ENCODE measurements at places on chromosomes 3 and 15.

DNA sequence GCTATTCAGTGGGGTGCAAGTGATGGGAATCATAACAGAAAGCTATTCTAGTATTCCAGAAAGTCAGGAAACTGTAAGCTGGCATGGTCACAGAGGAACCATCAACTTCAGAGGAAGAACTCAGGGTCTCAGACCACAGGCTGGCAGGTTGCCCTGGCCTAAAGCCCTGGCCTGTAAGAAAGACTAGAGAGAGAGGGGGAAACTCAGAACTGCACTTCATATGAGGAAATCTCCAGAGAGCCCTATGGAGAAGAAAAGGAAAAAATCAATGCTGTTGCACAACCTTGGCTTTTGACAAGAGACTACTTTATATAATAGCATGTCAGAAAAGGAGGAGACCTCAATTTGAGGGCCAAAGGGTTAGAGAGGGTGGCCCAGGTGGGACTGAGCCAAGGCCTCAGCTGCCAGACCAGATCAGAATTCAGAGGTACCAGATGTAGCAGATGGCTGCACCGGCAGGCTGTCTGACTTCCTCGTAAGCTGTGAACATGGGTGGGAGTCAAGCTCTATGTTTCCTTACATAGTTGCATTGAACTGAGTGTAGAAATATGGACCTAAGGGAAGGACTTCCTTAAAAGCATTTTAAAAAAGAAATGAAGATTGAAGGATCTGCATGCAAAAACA, 333.8 kb downstream of the PDCD6IP start:
- DNase-seq, result peak; percentile 27

DNA sequence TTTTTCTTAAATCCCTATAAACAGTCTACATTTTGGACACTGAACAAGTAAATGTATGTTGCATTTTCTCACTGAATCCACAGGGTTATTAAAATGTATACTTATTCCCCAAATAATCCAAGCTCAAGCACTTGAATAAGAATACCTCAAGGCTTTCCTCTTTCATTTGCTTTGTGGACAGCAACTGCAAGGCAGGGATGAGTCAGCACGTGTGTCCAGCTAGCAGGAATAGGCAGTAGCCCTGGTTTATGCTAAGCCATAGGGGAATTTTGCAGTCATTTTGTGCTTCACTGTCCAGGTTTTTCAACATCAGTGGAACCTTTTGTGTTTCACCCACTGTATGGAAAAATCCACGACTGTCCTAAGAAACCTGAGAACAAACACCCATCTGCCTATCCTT, 96.7 kb upstream of the KCNMB2 start:
- DNase-seq, result no peak

- DNase-seq, result no peak
Measured at GRCh38 chr3:150469031-150469930, 61.2 kb downstream of the TSC22D2 start.

- no peak for DNase-seq
Measured at GRCh38 chr3:178036451-178037144, 499.6 kb upstream of the KCNMB2 start.

DNA sequence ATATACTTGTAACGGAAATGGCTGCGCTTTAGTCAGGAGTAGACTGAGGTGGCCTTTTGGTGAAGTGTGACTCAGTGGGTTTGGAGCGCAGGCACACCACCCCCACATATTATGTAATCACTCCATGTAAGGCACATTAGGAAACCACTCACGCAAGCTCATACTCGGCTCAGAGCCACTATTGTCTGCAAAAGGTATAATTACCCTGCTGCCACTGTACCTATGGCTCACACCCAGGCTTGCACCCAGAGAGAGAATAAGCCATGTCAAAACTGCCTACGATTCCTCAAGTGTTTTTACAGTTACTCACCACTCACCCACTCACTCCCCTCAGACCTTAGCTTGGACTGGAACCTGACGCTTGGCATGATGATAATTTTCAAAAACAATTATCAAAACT, 611.9 kb upstream of the CCDC54 start:
- DNase-seq, result no peak

DNA sequence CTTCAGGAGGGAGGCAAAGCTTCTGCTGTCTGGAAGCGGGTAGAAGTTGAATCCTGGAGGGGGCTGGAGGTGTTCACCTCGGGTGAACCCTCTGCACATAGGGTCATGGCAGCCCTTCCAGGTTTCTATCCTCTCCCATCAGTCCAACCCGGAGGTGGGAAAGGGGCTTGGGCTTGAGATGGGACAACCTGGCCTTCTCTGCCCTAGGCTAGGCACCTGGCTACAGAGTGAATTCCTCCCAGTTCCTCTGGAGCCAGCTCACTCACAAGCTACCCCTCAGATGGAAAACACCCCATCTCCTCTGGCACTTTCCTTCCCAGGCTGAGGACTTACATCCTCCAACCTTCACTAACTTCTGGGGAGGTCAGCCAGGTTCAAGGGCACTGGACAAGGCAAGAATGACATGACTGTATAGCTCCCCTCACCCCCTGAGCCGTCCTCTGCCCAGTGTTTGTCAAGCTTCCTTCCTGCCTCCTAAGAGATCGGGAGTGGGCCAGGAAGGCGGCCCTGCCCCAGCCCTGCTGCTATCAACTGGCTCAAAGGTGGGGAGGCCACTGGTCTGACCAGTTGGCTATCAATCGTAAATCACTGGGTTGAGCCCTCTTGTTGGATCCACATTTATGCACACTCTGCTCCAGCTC, 45.8 kb downstream of the KLF15 start:
- DNase-seq, result no peak

DNA sequence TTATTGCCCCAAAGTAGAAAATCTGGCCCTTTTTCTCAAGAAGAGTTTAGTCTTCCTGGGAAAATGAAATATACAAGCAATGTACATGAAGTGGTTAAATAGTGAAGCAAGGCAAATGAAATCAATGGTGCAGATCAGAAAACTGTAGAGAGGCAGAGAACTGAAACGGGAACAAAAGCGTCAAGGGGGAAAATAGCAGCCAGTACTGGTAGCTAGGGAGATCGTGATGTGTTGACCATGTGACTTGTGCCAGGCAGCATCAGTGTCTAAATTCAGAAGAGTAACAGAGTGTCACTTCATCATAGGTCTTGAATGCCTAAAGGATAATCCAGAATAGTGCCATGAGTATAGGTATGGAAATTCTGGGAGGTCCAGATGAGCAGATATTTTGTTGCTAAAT, 163.1 kb downstream of the CHL1 start:
- no peak for DNase-seq

- DNase-seq, result no peak
Measured at GRCh38 chr15:77981281-77982126, 96.0 kb downstream of the TBC1D2B start.
